ENCODE measurements at places on chromosomes 13 and 19.

DNA sequence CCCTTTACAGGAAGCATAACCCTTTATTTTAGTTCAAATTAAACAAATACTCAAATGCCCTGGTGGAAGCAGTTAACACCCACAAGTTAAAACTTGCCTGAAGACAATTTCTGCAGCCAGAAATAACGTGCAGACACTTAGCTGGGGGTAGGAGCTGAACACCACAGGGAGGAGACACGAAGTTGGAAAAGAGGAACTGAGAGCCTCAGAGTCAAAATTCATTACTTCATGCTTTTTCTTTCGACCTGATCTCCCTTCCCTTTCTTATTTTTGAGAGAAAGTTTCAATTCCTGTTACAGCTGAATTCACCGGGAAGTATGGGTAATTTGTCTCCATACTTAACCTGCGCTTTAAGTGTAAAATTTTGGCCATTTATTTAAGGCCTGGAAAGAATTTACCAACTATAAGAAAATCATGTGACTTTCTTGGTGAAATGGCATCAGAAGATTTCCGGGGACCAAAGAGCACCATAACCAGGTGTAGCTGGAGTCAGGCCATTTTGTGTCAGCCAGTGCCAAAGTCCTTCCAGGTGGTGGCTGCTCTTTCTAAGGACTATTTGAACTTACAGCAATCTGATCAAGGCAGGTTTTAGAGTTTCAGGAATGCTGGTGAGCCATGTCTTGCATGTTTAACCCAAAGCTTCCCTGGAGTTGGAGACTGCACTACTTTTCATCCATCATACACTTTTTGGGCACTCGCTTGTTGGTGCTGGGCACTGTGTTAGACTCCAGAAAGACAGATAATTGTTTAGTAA is 46.5 kb upstream of the RCBTB2 start:
- DNase-seq: no peak

DNA sequence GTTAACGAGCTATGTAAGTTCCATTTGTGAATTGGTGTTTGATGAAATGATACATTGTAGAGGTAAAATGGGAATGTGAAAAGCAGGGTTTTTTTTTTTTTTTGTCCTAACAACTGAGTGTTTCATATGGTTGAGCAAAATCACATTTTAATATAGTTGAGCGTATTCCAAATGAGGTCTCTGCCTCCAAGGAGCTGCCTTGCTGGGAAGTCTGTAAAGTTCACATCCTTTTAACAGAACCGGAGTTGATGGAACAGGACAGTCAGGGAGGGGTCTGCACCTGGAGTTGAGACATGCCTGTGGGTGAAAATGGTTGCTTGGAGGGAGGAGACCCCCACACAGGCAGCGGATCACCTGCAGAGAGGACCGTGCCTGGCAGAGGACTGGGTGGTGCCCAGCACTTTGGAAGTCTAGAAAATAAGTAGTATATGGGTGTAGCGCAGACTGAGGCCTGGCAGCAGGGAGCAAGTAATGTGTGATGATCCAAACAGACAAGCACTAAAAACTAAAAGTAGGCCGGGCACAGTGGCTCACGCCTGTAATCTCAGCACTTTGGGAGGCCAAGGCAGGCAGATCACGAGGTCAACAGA is 75.2 kb upstream of the UBAC2 start:
- no peak for DNase-seq

GRCh38 chr19:46624958-46625661 is at the start of gene PTGIR:
Gene PTGIR, minus strand, starts transcription at chr19:46625089. Its CDS starts 864 bp downstream, at chr19:46624225.
- peak; percentile 33 for DNase-seq

GRCh38 chr13:36973621-36974295 is 25.4 kb downstream of the ALG5 start:
- no peak for DNase-seq

- DNase-seq: no peak
Measured at GRCh38 chr13:79989217-79989661, 351.7 kb downstream of the SPRY2 start.

DNA sequence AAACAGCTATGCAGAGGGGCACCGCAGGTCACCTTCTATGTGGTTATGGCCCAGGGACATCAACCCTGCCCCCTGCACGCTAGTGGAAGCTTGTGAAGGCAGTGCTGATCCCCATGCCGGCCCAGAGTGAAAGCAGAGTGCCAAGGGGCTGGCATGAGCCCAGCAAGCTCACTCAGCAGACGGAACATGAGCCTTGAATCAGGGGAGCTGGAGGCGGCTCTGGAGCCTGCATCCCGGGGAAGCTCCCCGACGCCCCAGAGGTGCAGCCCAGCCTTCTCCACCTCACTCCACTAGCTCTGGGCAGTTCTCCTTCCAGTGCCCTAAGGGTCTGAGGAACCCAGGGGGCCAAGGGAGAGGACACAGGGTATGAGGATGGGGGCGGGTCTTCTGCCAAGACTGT is 19.0 kb upstream of the ISYNA1 start:
- no peak for DNase-seq

DNA sequence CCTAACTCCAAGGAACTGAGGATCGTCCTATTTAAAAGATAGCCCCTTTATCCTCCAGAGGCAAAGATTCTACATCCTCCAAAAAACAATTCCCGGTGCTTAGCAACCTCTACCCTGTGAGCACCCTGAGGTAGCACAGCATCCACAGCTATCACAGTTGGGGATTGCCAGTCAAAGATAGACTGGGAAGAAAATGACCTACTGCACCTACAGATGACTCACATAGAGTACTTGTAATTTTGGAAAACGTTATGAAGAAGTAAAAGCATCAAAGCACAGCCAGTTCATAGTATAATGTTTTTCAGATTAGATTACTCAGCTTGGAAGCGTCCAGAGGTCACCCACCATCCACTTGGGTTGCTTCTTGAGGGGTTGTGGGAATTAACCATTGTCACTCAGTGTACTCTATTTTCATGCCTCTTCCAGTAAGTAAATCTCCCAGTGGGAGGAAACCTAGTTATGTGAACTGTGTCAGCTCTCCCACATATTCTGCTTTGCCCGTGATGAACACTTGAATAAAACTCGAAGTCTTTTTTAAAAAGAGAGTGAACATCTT is 8.9 kb upstream of the FAM124A start:
- DNase-seq: peak; percentile 33

DNA sequence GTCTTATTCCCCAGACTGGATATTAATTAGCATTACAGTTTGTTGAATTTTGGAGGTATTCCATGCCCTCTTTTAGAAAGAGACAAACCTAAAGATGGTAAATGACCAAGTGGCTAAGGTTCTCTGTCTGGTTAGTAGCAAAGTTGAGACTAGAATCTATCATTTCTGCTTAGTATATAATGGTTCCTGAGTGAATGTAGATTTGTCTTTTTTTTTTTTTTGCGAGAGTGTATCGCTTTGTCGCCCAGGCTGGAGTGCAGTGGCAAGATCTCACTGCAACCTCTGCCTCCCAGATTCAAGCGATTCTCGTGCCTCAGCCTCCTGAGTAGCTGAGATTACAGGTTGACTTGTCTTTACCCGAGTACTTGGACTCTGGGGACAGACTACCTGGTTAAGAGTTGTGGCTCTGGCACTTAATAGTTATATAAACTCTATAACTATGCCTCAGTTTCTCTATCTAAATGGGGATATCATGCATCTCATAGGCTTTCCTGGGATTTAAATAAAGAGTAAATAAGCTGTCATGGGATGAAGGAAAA is 2.7 kb downstream of the NAA16 start:
- DNase-seq: no peak

DNA sequence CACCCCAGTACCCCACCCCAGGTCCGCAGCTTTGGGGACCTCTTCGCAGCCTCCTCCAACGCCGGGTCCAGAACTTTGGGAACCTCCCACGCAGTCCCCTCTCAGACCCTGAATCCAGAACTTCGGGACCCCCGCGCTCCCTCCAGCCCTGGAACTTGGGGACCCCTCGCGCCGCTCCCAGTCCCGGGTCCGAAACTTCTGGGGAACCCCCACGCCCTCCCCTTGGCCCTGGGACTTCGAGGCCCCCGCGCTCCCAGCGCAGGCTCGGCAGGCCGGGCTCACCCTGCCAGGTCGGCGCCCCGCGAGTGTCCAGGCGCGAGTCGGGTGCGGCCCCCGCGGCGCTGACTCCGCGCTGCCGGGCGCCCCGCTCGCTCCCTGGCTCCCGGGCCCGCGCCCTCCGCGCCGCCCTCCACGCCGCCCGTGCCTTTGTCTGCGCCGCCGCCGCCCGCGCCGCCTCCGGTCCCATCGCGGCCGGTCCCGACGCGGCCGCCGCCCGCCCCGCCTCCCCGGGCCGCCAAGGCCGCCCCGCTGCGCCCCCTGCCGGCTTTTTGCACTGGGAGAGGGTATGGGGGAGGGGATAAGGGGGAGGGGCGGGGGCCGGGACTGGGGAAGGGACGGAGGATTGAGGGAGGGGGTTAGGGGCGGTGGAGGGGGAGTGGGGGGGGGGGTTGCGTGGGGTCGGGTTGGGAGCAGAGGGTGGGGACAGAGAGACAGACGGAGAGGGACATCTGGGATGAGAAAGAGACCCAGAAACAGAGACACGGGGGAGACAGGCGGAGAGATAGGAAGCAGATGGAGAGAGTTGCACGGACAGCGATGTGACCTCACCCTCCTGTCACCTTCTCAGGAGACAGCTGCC is at the start of gene HOMER3:
Gene HOMER3, minus strand, starts transcription at position 449 of the 859 bp plus-strand sequence. CDS start 2,235 bp downstream, outside the sequence.
- peak; percentile 29 for DNase-seq

DNA sequence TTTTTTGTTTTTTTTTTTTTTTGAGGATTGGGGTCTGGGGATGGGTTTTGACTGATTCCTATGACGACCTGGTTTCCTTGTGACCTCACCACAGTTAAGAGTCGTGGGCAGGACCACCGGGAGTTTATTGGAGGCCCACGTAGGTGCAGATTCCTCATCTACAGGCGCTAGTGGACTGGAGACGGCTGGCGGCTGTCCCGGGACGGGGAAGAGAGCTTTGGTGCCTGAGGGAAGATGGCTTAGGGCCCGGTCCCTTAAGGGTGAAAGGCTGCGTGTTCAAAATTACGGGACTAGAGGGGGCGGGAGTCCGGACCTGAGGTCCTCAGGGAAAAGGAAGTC is 682 bp upstream of the TEAD2 start:
- no peak for DNase-seq

GRCh38 chr13:19781526-19781925 is 1.2 kb downstream of the PSPC1 start:
- DNase-seq: no peak
